Dermis microvascular lymphatic vessel endothelial cell (primary cell): ENCODE measurements at places on chromosomes 2 and 18. TPM values are rescaled to one million over a fixed set of nuclear protein-coding genes. Genes with fewer than 3 reads are reported as not detected.

HRH4 gene
- not detected in 2 replicates for total RNA-seq

CRYGD gene
- total RNA-seq, result not detected in 2 replicates

SPP2 gene
- not detected in 2 replicates for total RNA-seq

DYNAP gene
- total RNA-seq, result not detected in 2 replicates
